Esophagus squamous epithelium (tissue), 5 donors: ENCODE measurements at places on chromosomes 16 and 17.

DNA sequence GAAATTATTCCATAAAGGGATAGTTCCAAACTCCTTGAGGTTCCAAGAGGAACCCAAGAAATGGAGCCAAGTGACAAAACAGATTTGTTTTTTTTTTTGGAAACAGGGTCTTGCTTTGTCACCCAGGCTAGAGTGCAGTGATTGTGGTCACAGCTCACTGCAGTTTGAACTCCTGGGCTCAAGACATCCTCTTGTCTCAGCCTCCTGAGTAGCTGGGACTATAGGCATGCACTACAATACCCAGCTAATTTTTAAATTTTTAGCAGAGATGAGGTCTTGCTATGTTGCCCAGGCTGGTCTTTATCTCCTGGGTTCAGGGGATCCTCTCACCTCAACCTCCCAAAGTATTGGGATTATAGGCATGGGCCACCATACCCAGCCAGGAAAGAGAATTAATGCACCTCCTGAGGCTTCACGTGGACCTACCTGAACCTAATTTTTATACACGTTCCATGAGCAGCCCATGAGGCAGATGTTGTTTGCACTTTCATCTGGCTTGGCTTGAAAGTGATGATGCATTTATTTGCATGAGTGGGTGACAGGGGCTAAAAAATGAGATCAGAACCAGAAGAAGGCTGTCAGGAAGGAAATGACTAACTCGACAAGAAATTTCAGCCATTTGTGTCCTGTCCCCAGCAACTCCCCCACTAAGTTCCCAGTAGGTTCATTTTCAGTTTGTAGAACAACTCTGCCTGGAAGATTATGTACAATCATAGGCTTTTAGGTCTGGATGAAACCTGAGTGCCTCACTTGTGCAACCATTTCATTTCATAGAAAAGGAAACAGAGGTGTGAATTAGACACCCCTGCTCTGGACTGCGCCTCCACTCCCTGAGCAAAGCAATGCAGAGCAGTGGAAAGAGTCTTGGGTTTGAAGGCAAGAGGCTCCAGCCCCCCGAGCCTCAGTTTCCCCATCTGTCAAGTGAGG is 10.3 kb upstream of the IRF8 start:
- DNase-seq: no peak

GRCh38 chr16:20740007-20740883 is 1.4 kb downstream of the THUMPD1 start:
- no peak for DNase-seq

- no peak for DNase-seq
Observed at GRCh38 chr16:303760-304505, 21.0 kb downstream of the PDIA2 start.

DNA sequence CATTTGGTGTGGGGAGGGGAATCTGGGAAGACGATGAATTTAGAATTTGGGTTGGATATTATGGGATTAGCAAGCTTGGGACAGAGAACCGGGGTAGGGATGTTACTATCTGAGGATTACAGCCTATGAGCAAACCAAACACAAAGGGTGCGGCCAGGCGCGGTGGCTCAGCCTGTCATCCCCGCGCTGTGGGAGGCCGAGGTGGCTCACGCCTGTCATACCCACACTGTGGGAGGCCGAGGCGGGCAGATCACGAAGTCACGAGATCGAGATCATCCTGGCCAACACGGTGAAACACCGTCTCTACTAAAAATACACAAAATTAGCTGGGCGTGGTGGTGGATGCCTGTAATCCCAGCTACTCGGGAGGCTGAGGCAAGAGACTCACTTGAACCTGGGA is 60.9 kb downstream of the VPS53 start:
- DNase-seq: no peak

DNA sequence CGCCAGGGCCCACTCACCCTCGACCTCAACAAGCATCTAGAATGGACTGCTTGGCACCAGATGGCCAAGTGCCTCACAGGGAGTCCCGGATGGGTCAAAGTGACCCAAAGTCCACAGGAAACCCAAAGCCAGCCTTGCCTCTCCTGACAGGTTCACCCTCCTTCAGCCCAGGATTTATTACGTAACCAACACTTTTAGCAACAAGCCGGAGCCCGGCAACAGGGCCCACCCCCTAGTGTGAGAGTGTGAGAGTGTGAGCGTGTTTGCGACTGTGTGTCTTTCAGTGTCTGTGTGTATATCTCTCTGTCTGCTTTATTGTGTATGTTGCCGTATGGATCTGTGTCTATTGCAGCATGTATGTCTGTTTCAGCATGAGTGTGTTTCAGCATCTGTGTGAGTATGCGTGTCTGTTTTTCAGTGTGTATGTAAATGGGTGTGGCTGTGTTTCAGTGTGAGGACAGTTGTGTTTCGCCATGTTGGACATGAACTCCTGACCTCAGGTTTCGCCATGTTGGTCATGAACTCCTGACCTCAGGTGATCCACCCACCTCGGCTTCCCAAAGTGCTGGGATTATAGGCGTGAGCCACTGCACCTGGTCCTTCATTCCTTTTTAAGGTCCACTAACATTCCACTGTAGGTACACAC is 13.7 kb upstream of the PEMT start:
- no peak for DNase-seq

GRCh38 chr17:49480836-49481615 is 14.1 kb upstream of the NGFR start:
- no peak for DNase-seq
